ENCODE measurements at places on chromosomes 7 and 10.

DNA sequence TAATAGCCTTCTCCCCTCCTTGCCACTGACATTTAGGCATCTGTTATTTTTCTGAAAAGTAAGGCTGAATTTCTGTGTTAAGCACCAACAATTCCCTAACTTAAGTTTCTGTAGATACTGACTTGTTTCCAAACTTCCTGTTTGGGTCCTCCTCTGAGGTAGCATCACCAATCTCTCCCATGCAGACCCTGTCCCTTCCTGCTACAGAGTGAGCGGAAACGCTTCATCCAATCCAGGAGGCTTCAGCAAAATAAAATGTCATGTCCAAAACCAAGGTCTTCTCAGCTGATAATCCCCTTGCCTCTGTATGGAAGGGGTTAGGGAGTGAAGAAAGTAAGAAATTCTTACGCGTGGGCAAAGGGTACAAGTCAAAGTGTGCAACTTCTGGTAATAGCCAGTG, 29.9 kb downstream of the XPNPEP1 start:
- no peak for DNase-seq

GRCh38 chr7:72080341-72080766, 331.8 kb downstream of the CALN1 start:
- no peak for DNase-seq

GRCh38 chr7:46155367-46155766, 234.3 kb upstream of the IGFBP3 start:
- DNase-seq = no peak

DNA sequence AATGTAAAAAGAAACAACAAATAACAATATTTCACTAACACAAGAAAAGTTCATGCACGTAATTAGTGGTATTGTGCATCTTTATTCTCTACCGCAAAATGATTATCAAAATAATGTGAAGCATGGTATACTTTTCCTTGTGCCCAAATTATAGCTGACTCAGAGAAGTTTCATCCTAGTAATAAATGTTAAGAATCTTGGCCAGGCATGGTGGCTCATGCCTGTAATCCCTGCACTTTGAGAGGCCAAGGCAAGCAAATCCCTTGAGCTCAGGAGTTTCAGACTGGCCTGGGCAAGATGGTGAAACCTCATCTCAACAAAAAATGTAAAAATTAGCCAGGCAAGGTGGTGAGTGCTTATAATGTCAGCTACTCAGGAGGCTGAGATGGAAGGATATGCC, 105.0 kb downstream of the KMT2C start:
- no peak for DNase-seq

GRCh38 chr7:156015237-156016020, 203.2 kb upstream of the SHH start:
- no peak for DNase-seq

DNA sequence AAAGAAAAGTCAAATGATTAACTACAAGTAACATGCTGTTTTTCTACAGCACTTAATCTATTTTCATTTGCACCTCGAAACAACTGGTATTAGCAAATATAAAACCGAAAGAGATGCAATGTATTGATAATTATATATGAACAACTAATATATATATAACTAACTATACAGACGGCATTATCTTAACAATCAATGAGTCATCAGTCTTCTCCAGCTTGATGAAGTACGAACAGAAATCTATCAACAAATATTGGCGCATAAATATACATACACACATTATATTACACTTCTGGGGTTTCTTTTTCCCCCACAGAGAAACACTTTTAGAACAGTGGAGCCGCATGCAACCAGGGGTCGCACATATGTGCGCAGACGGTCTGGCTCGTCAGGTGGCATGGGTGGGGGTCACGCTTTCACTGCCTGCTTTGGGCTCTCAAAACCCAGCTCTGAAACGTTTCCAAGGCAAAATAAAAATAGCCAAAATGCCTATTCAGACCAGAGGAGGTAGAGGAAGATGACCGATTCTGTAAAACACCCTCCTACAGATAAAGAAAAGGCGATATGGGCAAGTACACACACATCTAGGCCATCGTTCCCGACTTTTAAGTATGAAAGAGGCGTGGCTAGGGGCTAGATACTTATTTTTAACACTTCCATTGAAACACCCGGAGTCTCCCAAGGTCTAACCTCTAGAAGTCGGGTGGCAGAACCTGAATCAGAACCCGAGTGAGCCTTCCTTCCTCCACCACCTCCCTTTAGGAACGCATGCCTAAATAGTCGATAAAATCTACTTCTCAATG, 1.7 kb downstream of the ARHGAP12 start:
- no peak for DNase-seq

DNA sequence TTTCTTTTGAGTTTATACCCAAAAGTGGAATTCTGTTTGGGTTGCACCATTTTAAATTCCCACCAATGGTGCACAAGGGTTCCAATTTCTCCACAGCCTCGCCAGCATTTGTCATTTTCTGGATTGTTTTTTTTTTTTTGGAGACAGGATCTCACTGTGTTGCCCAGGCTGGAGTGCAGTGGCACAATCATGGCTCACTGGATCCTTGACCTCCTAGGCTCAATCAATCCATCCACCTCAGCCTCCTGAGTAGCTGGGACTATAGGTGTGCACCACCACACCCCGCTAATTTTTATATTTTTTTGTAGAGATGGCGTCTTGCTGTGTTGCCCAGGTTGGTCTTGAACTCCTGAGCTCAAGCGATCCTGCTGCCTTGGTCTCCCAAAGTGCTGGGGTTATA, 46.6 kb downstream of the CUX1 start:
- DNase-seq = no peak

GRCh38 chr7:37104822-37105518, 343.7 kb downstream of the ELMO1 start:
- no peak for DNase-seq

DNA sequence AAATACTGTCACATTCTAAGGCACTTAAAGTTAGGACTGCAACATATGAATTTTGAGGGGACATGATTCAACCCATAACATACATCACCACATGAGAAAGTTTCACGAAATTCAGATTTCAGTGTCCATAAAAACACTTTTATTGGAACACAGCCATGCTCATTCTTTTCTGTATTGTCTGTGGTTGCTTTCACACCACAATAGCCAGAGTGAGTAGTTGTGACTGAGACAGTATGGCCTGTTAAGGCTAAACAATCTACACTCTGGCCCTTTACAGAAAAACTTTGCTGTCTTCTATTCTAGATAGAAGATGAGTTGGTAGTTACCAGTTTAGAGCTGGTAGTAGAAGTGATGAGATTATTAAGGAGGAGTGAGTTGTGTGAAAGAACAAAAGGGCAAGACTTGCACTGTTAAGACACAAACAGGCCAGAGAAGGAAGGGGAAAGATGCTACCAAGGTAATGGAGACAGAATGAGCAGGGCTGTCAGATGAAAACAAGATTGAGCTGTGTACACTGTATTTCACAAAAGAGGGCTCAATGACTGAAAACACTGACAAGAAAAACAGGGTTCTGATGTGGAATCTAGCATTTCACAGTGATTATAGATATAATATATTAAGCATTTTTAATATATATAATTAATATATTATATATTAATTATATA, 108.6 kb downstream of the PPP1R3A start:
- no peak for DNase-seq

DNA sequence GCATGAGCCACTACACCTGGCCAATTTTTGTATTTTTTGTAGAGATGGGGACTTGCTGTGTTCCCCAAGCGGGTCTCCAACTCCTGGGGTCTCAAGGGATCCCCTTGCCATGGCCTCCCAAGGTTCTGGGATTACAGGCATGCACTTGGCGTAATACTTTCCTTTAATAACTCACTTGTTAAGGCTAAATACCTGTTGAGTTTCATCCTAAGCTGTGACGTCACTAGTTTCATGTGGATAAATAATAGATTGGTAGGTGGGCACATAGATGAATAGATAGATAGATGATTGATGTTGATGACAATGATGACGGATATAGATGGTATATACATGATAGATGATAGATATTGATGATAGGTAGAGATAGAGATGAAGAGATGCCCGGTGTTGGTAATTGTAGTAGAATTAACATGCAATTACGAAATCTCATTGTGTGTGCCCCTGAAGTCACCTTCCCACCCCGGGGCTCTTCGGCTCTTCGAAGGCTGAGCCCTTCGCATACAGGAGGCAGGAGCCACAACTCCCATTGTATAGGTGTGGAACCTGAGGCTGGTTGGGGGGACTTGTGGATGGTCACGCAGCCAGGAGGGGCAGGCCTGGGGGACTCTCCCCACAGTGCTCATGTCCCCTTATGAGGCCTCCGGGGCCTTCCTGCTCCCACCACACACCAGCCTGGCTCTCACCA, 2.6 kb downstream of the GRIFIN start:
- no peak for DNase-seq

DNA sequence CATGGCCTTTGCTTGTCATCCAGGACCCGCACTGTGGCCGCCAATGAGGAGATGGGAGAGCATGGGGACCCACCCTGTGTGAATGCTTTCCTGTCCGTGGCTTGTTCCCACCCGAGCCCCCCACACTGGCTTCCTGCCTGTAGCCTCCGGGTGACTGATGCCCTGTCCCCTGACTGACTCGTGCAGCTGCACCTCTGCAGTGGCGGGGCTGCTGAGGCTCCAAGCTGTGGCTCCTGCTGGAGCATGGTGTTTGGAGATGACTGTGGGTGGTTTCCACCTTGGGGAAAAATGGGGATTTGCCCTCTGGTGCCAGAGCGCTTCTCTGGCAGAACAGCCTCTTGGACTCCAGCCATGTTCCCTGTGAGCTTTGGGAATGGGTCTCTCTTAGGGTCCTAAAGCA, 2.1 kb downstream of the CAMK1D start:
- no peak for DNase-seq

DNA sequence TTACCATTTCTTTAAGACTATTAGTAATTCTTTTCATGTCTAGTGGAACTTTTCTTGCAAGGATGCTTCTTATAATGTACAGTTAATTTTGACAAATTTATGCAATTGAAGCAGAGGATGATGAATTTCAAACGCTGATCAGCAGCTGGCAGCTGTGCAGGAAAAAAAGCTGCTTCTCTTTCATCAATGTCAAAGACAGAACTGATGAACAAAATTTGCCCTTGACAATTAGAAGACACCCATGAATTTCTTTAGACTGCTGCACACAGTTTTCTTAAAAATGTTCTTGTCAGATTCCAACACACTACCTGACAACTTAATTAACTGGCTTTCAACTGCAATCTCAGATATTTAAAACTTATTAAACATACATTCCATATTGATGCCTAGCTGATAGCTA, 138.3 kb downstream of the SKAP2 start:
- DNase-seq = no peak

- DNase-seq = no peak
Observed at GRCh38 chr10:101558204-101558603, 29.9 kb downstream of the POLL start.

- no peak for DNase-seq
Observed at GRCh38 chr7:38535073-38535472, 96.1 kb downstream of the AMPH start.

GRCh38 chr7:4764402-4765007, 10.9 kb upstream of the AP5Z1 start:
- no peak for DNase-seq

- DNase-seq = no peak
Observed at GRCh38 chr10:102069071-102069470, 3.9 kb downstream of the HPS6 start.

GRCh38 chr10:73874267-73875138, at the start of gene CAMK2G:
Gene CAMK2G, minus strand, starts transcription at chr10:73874555. Its CDS starts 94 bp downstream, at chr10:73874461.
- DNase-seq = peak; percentile 8

DNA sequence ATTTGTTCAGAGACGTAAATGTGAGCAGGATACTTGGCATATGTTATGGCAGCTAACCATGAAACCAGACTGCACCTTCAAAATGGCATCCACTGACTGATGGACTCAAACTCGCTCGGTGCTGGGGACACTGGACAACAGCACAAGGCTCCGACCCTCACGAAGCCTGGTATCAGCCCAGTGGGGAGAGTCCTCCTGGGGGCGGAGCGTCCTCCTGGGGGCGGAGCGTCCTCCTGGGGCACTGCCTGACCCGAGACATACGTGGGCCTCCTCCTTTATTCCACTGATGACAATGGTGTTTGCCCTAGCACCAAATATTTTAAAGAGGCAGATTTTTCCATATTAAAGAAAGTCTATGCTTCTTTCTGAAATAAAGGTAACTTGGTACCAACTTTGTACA, 39.5 kb downstream of the ESYT2 start:
- no peak for DNase-seq

- no peak for DNase-seq
Observed at GRCh38 chr10:120584786-120585185, 127.8 kb downstream of the PLPP4 start.

DNA sequence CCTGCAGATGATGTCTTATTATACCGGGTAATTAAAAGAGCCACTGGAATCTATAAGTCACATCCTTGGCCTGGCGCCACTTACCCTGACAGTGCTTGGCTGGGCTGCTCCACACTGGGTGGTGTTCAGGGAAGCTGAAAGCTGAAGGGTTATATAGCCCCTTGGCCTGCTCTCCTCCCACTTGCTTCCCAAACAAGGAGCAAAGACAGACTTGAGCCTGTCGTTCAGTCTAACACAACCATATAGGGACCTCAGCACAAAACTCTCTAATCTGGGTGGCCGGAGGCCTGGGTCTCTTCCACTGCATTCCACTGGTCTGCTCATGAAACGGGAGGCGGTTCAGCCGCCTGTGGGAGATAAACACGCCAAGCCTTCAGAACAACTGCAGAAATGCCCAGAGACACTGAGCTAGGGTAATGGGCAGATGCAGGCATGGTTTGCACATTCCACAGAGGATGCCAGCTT, at the start of gene ACTA2:
ACTA2 (minus strand) TSS at position 127 of the 465 bp plus-strand sequence. CDS start 3,843 bp downstream, outside the sequence.
- DNase-seq = no peak

- DNase-seq = no peak
Observed at GRCh38 chr10:6786579-6787031, 206.5 kb upstream of the PRKCQ start.

GRCh38 chr10:124289851-124290795, 128.6 kb downstream of the OAT start:
- no peak for DNase-seq

GRCh38 chr10:65413001-65413400, 1512.8 kb upstream of the LRRTM3 start:
- DNase-seq = no peak

GRCh38 chr7:108568801-108569380, 615 bp downstream of the THAP5 start:
- DNase-seq = no peak

GRCh38 chr10:49076319-49076718, 39.0 kb downstream of the VSTM4 start:
- DNase-seq = no peak

DNA sequence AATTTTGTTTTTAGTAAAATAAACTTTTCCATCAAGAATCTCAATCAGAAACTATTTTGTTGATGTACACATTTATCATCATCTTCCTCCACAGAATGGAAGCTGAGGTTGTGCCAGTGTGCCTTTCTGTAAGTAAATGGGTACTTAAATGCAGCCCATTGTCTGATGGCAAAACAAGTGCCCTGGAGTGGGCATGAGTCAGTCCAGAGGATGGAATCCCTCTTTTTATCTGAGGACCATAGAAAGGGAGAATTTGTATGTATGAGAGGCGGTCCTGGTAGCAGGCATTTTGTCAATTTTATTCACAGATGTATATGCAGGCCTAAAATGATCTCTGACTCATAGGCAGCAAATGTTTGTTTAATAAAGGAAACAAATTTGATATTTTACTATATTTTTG, 102.1 kb upstream of the MAGI2 start:
- DNase-seq = no peak

- DNase-seq = no peak
Observed at GRCh38 chr7:80445351-80445750, 66.5 kb downstream of the GNAT3 start.

All from DMS79 treated with DMSO at 0.1 percent for 48 hours (cell line).